ENCODE measurements at places on chromosomes 3 and 15.

- DNase-seq: no peak
Observed at GRCh38 chr15:65038836-65039235, 6.4 kb upstream of the SLC51B start.

- no peak for DNase-seq
Observed at GRCh38 chr15:65310431-65311137, 6.1 kb downstream of the RNU5B-1 start.

DNA sequence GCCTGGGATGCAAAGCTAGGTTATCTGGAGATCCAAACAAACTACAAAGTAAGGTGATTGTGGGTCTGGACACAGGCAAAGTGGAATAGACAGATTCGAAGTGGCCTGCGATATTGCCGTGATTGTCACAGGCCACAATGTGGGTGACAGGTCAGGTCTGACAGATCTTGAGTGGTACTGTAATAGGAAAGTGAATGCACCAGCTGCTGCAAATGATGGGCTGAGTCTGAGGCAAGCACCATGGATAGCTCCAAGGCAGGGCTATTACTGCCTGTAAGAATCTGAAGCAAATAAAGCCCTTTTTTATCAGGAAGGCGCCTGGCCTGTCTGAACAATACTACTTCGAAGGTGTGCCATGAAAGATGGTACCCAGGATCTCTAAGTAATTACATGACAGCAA lies 10.0 kb downstream of the ARMC8 start:
- DNase-seq: peak; percentile 15

- DNase-seq: no peak
Observed at GRCh38 chr3:44416031-44417030, 61.1 kb downstream of the ZNF445 start.

GRCh38 chr3:72924055-72924454 lies 36.2 kb downstream of the GXYLT2 start:
- no peak for DNase-seq

GRCh38 chr3:45907769-45908705 lies 21.7 kb downstream of the CCR9 start:
- no peak for DNase-seq

DNA sequence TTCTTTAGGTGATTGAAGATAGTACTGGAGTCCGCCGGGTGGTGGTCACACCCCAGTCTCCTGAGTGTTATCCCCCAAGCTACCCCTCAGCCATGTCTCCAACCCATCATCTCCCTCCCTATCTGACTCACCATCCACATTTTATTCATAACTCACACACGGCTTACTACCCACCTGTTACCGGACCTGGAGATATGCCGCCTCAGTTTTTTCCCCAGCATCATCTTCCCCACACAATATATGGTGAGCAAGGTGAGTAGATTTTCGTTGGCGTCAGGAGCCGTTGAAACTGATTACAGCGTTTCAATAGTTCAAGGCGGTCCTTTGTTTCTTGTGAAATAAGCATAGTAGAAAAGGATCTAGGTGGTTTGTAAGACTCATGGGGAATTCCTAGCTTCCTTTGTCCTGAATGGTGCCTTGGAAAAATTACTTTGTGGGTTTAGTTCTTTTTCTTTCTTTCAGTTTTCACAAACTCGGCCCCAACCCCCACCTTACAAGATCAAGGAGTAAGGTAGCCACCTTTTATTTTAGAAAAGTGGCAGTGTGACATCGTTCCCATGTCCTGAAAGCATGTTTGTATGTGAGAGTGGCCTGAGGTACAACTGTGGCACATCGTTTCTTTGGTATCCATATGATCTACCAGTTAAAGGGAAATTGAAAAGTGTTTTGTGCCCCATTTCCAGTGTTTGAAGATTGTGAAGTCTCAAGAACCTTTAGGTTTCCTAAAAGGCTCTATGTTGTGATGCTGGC lies 200.6 kb downstream of the GHSR start:
- DNase-seq: no peak

GRCh38 chr15:33506781-33507296 lies 196.1 kb downstream of the RYR3 start:
- DNase-seq: no peak

DNA sequence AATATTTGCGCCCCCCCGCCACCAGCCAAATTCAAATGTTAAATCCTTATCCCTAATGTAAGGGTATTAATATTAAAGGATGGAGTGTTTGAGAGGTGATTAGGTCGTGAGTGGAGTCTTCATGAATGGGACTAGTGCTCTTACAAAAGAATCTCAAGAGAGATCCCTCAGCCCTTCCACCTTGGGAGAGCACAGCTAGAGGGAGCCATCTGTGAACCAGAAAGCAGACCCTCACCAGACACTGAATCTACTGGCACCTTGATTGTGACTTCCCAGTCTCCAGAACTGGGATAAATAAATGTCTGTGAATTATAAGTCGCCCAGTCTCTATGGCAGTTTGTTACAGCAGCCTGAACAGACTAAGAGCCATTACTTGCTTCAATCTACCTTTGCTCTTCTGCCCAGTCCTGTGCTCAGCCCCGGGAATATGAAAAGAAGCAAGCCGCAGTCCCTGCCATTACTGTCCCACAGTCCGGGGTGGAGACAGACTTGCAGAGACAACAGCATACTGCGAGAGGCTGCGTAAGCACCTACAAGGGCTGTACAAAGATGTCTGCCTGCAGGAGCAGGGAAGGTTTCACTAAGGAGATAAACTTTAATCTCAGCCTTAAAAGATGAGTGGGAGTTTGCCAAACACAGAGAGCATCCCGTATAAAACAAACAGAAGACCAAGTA lies 110.7 kb upstream of the TMCO5A start:
- no peak for DNase-seq

- no peak for DNase-seq
Observed at GRCh38 chr3:121362035-121362734, 183.6 kb downstream of the POLQ start.

DNA sequence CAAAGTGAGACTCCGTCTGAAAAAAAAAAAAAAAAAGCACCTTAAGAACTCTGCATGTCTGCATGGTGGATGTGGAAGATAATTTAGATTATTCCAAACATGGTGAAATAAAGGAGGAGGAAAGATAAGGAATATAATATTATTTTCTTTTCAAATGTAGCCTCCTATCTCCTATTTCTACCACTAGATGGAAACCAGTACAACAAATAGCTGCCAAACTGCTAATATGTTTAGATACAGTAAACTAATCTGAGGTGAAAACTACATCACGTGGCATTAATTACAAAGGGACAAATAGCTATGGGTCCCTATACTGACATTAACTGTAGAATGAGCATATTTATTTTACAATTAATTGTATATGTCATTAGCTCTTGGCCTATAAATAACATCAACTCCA lies 197.8 kb downstream of the TBC1D5 start:
- no peak for DNase-seq

DNA sequence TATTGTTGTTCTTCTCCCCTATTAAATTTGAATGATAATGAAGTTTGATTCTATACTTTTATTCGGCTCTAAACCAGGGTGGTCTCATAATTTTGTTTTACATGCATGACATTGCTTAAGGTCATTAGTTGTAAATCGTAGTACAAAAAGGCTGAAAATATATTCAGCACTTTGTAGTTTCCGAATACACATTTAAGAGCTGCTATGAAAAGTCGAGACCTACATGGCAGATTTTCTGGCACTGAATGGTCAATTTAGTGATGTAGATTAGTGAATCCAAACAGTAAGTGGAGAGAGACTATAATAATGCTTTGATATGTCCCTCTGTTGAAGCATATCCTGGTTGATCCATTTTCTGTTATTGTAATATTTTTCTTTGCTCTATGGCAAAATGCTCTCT lies 254.0 kb upstream of the SOX2 start:
- no peak for DNase-seq

GRCh38 chr15:70742928-70743327 lies 20.4 kb downstream of the UACA start:
- DNase-seq: no peak

DNA sequence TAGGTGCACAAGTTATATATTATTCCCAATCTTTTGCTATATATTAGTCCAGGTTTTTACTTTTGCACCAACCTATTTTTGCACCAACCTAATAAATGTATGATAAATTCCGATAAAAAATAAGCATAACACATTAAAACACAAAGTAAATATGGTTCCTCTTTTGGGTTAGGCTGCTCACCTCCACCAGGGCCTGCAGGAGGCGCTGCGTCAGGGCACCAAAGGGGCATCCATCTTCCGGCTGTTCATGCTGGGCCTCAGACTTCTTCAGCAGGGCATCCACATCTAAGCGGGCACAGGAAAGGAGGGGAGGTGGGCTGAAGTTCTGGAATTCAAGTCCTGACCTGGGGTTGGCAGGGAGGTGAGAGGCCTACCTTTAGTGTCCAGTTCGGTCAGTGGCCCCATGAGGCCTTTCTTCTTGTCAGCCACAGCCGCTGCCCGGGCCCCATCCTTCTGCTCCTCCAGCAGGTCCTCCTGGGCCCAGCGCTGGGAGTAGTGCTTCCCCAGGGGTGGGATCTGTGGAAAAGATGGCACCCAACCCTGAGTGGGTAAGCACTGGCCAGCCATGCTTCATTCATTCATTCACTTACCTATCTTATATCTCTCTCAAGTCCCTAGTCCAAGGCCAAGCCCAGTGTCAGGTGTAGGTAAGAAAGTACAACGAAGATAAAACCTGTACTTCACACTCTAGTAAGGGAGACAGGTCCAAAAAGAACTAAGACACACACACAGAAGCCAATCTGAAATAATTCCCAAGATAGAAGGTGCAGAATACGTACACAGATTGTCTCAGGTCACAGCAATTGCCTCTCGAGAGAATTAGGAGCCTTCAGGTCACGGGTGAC lies 5.2 kb downstream of the TADA3 start:
- no peak for DNase-seq

DNA sequence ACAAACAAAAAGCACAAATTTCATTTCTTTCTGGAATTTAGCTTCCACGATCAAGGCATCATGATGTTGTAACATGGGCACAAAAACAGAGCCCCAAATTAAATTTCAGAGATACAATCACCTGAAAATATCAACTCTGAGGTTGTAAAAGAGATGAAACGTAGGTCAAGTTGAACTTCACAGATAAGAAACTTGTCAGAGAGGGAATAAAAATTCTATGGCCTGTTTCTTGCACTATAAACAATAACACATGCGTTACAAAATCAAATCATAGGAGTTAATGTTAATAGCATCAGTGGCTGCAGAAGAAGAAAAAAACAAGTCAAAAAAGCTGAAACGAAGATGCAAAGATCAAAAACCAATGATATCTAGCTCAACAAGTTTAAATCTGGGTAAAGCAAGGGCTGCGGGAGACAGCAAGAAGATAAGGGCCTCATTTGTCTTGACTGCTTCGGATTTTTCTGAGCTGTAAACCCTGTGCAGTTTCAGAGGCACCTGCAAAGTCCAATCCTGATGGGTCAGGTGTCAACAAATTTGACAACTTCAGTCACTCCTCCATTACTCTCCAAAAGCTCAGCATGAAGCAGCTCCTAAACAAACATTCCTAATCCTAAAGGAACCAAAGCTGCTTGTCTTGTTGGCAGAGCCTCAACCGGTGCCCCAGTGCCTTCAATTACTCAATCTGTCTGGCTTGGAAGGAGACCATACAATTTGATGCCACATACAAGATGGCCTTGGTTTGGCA lies 219.8 kb downstream of the STT3B start:
- no peak for DNase-seq

DNA sequence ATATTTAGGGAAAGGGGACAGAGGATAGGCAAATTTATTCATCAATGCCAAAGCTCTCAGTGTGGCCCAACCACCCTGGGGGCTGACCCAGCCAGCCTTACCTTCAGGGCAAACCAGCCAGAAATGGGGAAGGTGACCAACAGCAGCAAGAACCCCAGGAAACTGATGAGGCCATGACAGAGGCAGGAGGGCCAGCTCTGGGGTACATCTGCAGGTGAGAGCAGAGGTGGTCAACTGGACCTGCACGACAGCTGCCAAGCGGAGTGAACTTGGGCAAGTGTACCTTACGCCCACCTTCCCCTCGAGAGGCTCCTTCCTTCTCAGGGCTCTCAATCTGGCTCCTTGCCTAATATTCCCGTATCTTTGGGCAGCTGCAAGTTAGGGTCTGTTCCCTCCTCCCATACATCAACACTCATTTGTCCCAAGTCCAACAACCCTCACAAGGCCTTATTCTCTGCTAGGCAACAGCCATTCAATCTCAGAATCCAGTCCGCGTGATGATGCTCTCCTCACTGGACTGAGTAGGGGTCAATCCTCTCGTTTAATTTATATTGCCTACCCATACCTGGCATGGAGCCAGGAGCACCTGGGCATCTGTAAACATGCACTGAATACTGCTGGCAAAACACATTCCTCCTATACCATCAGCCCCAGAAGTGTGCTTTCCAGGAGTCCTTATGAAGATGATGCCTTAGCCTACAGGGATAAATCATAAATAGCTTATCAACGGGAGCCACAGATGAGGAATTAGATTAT lies 1.7 kb downstream of the STOML1 start:
- no peak for DNase-seq

- no peak for DNase-seq
Observed at GRCh38 chr3:100144255-100144866, 30.1 kb upstream of the FILIP1L start.

GRCh38 chr15:80697075-80697685 lies 2.1 kb downstream of the ABHD17C start:
- DNase-seq: peak; percentile 49

DNA sequence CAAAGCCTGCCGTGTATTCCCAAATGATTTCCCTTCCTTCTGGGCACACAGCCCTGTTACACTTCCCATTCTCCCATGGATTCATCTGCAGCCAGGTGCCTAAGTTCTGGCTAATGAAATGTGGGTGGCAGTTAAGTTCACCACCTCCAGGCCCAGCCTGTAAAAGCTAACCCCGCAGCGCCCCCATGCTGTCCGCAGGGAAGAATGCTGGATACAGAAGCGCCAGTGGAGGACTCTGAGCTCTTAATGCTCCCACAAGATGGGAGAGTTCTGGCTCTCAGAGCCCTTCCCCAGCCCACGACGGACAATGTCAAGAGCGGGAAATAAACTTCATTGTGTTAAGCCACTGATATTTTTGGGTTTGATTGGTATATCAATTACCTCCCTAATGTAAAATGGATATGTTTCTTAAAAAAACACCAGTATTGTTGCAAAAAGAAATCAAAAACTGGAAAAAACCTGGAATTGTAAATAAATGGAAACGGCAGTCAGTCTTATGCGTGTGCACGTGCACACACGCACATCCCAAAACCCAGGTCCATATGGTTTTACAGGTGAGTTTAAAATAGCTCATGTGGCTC lies 37.7 kb upstream of the FGD5 start:
- peak; percentile 77 for DNase-seq

DNA sequence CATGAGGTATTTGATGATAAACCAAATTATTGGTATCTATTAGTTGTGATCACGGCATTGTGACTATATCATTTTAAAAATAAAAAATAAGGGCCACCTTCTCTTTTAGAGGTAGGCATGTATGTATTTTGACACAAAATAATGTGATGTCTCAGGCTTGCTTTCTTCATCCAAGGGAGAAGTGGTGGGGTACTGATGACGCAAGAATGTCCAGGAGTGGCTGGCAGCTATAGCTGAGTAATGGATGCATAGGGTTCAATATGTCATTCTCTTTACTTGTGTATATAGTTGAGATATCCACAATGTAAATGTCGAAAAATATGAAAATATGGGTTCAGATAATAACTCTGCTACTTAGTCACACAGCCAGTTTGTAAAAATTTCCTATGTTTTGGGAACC lies 46.8 kb upstream of the NSMCE3 start:
- no peak for DNase-seq

All from Calu3 (cell line).